ENCODE measurements at places on chromosomes 5 and 9.
A peak's percentile ranks its signal among the peaks of the same experiment; 100 is the strongest.

DNA sequence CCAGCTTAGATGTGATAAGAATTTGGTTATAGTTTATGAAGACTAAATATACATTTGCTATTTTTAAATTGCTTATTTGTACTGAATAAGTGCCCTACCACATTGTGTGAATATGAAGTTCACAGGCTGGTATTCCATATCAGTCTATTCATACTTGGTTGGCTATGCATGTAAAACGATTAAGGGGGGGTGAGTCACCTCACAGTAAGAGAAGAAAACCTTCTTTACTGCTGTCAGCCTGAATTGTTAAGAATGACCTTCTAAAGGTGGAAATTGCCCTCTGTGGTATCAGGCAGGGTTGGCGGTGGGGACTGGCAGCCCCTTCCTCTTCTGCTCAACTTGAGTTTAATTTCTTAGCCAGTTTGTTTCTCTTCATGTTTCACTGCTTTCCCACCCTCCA lies 127.0 kb upstream of the RPS23 start:
- DNase-seq, result peak; percentile 95

GRCh38 chr5:89545626-89546025 lies 662.6 kb upstream of the MEF2C start:
- DNase-seq, result no peak

GRCh38 chr5:52867809-52868208 lies 80.1 kb downstream of the ITGA1 start:
- DNase-seq, result peak; percentile 47

GRCh38 chr9:27394154-27394825 lies 97.3 kb upstream of the EQTN start:
- DNase-seq, result peak; percentile 14

DNA sequence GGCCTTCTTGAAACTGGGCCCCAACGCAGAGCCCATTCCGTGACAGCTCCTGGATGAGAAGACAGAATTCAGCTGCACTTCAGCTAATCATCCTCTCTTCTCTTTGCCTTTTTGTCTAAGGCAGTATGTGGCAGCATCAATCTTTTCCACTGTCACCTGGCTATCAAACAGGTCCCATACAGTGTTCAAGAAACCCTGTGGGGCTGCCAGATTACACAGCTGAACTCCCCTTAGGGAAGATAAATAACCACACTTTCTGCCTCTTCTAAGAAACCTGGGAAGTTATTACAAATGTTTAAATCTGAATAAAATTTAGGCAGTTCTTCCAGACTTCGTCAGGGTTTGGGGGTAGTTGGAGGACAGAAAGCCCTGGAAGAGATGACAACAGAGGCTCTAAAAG lies 61.0 kb downstream of the SPEF2 start:
- DNase-seq, result no peak

GRCh38 chr5:175870820-175871447 lies 444 bp upstream of the CPLX2 start:
- DNase-seq, result no peak

- DNase-seq, result no peak
Observed at GRCh38 chr9:88177371-88177770, 39.1 kb upstream of the SPATA31C2 start.

DNA sequence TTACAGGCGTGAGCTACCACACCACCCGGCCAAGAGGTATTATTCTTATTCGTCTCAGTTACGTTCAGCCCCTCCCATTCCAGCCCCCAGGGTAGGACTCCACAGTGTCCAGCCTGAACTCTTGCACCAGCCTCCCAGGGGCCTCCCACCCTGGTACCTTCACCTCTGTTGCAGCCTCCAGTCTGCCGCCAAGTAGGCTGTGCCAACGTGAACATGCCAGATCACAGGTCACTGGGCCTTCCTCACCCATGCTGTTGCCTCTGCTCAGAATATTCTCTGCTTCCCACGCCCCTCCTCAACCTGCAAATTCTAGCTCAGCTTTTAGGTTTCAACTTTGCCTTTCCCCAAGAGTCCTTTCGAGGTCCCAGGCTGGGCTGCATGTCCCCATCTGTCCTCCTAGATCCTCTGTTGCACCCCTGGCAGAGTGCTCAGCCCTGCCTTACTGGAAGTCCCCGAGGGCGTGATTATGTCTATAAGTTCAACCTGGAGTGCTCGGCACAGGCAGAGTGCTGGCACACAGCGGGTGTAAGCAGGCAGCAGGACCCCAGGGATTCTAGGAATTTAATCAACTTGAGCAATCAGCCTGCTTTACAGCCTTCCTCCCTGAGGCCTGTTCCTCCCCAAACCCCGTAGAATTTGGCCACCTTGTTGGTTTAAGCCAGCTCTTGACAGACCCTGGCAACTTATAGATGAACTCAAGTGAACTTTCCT lies 13.1 kb upstream of the STXBP1 start:
- DNase-seq, result no peak

DNA sequence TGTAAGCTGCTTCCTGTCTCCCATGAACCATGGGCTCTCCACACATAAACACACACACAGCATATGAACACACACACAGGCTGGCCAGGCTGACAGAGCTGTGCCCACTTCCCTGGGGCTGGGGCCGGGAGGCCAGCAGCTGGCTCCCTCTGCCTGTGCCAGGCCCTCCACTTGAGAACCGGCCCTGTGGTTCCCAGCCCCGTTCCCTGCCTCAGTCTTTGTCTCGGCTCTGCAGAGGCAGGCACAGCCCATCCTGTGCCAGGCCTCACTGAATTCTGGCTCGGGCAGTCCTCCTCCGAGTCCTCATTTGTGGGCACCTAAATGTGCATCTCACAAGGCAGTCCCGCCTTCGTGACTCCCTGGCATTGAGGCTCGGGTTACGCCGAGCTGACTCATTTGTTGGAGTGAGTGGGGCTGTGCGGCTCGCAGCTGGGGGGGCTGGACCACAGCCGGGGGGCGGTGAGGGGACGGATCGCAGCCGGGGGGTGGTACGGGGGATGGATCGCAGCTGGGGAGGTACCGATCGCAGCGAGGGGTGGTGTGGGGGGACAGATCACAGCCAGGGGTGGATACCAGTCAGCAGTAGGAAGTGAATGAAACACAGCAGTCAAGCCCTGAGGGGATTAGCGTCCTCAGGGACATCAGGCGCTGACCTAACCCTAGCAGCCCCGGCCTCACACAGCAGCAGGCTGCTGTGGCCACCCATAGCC lies 72.3 kb downstream of the PSMB7 start:
- DNase-seq, result peak; percentile 96

DNA sequence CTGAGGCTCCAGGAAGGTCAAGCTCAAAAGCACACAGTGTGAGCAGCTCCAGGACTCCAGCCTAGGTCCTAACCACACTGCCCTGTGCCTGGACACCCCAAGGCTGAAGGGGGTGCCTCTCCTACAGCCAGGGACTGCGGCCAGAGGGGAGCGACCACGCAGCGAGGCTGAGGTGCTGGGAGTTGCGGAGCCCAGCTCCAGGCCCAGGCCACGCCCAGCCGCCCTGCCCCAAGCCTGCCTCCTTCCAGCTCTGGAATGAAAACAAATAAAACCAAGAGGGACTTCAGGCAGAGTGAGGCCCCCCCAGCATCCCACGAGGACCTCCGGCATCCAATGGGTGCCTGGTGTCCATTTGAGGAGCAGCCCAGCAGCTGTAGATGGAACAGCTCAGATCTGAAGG lies 15.2 kb downstream of the VAV2 start:
- no peak for DNase-seq

DNA sequence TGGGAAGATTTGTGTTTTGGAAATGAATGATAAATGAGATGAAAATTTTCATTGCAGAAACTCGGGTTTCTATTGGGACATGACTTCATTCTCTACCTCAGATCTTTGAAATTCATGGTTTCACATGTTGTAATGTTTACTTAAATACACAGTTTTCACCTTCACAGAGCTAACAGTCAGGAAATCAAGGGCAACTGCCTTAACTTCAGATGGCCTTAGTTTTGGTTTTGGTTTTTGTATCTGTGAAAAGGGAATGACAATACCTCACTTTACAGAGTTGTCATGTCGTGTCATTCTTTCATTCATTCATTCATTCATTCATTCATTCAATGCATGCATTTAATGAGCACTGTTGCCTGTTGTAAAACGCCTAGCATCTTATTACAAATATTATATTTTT lies 41.9 kb downstream of the NIM1K start:
- no peak for DNase-seq

GRCh38 chr9:96661711-96662110 lies 6.6 kb upstream of the PRXL2C start:
- peak; percentile 59 for DNase-seq
